ENCODE measurements at places on chromosomes 12 and 14. TPM values are rescaled to one million over a fixed set of nuclear protein-coding genes. Genes with fewer than 3 reads are reported as not detected.
A peak's percentile ranks its signal among the peaks of the same experiment; 100 is the strongest.

DNA sequence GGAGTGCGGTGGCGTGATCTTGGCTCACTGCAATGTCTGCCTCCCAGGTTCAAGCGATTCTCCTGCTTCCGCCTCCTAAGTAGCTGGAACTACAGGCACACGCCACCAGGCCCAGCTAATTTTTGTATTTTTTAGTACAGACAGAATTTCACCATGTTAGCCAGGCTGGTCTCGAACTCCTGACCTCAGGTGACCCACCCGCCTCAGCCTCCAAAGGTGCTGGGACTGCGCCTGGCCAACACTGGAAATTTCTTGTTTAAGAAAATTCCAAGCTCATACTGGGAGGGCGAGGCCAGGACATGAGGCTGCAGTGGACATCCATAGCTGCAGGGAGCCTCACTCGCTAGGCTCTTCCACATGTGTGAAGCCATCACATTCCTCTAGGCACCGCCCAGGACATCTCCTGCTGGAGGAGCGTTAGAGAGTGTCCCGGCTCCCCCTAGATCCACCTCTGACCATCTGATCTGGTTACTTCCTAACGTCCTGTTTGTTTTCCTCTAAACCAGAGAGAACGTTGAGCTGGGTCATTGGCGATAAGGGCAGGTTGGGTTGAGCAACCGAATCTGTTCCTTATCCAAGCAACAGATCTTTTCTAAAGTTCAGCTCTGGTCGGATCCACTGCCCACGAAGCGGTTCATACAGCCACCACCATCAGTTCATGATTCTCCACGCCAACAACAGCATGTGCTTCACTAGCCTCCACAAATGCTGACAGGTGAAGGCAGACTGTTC lies 108.2 kb upstream of the MED13L start:
- DNase-seq, result no peak
- no peaks in the 10 kb centered on the region for H3K36me3 ChIP-seq
- H3K4me3 ChIP-seq, result no peak overlapping the region
- no peak overlapping the region for H3K27ac ChIP-seq
- H3K27me3 ChIP-seq, result no peaks in the 10 kb centered on the region

- DNase-seq, result no peak
- H3K4me3 ChIP-seq, result no peak overlapping the region
- H3K27me3 ChIP-seq, result no peaks in the 10 kb centered on the region
- H3K36me3 ChIP-seq, result no peaks in the 10 kb centered on the region
- peaks cover 2% of the 10 kb centered on the region for H3K4me1 ChIP-seq
Observed at GRCh38 chr12:102741196-102741595, 175.8 kb downstream of the PAH start.

The PLCZ1 gene
- not detected for total RNA-seq

- no peak for DNase-seq
- no peak overlapping the region for H3K4me3 ChIP-seq
- no peaks in the 10 kb centered on the region for H3K4me1 ChIP-seq
- H3K27ac ChIP-seq, result no peak overlapping the region
- no peaks in the 10 kb centered on the region for H3K36me3 ChIP-seq
Observed at GRCh38 chr12:81440001-81440400, 319.1 kb downstream of the PPFIA2 start.

DNA sequence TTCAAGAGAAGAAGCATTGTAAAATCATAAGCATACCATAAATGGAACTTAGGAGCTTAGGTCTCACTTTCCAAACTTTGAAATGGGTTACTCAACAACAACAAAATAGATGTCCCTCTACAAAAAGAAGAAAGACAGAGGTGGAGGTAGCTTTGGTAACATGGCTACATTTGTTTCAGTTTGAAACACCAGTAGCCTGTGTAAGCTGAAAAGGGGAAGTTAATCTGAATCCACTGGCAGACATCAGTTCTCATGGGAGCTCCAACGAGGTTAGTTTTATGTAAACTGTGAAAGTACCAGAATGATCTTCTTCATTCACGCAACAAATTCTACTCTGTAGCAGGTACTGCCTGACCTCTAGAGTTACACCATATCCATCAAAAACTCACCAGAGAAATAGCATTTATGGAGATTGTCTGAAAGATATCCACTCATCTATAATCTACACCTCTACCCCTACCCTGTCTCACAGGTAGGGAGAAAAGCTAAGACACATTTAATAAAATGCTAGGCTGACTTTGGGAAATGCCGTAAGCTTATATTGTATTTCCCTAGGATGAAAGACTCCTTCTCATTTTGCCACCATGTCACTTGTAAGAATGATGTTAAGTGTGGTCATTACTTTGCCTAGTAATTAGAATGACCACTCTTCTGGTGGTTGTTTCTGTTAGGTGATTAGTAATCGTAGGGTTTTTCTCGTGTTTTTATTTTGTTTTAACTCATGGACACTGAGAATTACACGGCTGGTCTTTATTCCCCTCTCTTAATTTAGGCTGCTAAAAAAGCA lies 224.1 kb downstream of the ASCL1 start:
- DNase-seq, result no peak
- no peak overlapping the region for H3K4me3 ChIP-seq
- H3K27me3 ChIP-seq, result no peaks in the 10 kb centered on the region

DNA sequence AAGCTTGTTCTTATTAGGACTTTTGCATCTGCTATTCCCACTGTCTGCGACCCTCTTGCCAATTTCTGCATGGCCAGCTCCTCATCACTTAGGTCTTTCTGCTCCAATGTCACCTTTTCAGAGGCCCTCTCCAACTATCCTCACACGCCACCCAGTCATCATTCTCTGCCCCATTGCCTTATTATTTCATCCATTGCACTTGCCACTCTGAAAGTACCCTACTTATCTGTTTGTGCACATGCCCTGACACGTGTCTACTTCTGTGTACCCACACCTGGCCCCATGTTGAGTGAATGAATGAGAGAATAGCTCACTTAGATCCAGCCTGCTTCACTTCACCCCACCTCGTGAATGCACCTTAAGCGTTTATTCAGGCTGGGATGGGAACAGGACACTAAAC lies 218.7 kb upstream of the TBX3 start:
- no peak for DNase-seq
- H3K36me3 ChIP-seq, result no peaks in the 10 kb centered on the region
- no peaks in the 10 kb centered on the region for H3K4me1 ChIP-seq
- H3K27ac ChIP-seq, result no peak overlapping the region

GRCh38 chr14:105481886-105482457 lies 4.7 kb upstream of the CRIP1 start:
- H3K27ac ChIP-seq, result peak overlapping the region; percentile 75
- H3K27me3 ChIP-seq, result no peaks in the 10 kb centered on the region
- H3K4me3 ChIP-seq, result peak overlapping the region; percentile 29
